ENCODE measurements at places on chromosomes 7 and 10.

DNA sequence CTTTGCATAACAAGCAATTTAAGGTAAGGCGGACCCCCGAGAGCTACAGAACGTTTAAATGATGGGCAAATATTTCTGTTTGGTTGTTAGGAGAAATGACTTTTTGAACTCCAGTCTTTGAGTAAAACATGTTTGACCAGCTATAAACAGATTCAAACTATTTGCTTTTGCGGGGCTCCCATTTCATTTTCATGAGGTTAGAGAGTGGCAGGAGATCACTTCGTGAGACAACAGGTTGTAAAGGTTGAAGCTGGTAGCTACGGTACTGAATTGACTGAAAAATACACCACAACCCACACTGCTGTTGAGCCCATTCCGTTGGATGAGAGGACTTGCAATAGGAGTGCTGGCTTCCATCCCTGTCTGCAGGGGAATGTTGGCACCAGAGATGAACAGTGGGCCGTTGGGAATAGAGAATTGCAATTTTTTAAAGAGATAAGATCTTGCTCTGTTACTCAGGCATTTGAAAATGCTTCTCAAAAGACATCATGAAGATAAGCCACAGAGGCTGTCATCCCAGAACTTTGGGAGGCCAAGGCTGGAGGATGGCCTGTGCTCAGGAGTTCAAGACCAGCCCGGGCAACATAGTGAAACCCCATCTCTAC is 65.7 kb upstream of the CARD11 start:
- no peak for DNase-seq

DNA sequence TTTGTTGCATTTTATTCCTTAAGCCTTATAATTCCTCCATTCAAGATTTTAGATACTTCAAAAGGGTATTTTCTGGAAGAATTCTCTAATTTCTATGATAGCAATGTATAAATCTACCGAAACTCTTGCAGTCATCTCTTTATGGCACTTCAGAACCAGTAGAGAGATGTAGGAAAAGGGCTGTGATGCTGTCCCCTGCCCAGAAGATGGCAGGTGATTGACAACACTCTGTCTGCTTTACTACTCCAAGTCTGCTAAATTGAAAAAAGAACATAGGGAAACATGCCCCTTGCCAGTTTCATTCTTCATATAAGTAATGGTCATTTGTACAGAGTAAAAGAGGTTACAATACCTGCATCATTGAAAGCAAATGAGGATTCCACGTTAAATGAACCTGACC is 5.1 kb downstream of the TCTN3 start:
- no peak for DNase-seq

GRCh38 chr10:98469001-98469931 is 22.5 kb upstream of the HPS1 start:
- no peak for DNase-seq

- no peak for DNase-seq
These were observed 39.6 kb upstream of the KLHL7 start for GRCh38 chr7:23065974-23066373.

DNA sequence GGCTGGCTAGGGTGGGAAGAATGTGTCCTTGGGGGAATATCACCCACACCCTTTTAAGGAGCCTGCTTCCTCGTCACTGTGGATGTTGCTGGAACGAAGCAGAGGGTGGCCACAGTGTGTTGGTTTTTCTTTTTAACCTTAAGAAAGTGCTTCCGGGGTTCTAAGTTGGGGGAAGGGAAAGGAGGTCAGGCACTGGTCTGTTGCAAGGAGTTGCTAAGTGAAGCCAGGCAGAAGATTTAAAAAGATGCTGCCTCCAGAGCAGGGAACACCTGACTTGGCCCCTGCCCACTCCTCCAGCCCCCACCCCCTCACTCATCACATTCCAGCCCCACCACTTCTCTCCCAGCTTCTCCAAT is 213.1 kb downstream of the EMX2 start:
- DNase-seq: no peak

DNA sequence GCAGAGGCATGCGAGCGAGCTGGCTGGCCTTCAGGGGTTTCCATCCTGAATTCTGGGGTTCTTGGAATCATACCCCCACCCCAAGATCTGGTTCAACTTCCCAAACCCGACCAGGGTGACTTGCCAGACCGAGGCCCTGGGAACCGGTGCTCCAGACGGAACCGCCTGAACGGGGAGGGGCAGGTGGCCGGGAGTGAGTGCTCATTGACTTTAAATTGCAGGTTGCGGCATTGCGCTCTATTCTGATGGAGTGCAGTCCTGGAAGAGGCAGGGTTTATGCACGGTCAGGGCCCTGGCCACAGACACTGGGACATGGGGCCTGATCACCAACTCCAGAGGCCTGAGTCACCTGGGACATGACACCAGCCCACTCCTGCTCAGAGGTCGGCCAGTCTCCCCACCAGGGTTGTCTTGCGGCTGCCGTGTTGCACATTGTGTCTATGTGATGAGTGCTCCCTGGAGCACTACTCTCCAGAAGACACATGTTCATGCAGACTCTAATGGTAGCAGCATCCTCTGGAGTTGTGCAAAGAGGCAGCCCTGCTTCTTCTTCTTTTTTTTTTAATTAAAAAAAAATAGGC is 5.8 kb upstream of the DDIT4 start:
- no peak for DNase-seq

- no peak for DNase-seq
These were observed 75.0 kb upstream of the MKX start for GRCh38 chr10:27820637-27821036.

DNA sequence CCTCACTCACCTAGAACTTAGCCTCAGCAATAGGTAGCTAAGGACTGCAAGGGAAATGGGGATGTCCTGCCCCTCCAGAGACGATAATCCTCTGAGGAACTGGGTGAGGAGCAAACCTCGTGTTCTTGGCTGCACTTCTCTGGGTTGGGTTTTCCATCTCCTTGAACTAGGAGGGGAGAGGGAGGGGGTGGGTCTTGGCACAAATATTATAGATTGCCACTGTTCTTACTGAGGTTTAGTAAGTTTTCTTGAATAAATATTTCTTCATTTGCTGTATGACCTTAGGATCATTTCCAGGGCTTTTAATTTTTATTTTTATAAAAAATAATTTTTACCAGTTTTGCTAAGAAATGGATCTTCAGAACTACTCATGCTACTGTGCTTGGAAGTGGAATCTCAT is 406.7 kb upstream of the FZD8 start:
- DNase-seq: no peak

DNA sequence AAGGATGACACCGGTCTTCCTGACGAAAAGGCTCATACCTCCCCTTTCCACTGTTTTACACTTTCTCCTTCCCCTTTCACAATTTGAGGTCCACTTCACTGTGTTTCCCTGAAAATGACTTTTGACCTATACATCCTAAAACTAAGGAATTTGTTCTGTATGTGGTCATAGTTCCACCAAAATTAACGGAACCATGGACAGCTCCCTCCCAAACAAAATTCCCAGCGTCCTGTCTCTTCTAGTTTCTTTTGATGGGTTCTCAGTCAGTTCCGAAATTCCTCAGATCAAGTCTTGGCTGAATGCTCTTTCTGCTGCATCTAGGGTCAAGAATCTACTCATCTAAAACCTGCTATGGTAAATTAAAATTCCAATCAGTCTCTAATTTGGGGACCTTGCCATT is 1191.9 kb downstream of the CNTNAP2 start:
- DNase-seq: no peak

- no peak for DNase-seq
These were observed 311.6 kb upstream of the LRRN3 start for GRCh38 chr7:110779339-110779738.

DNA sequence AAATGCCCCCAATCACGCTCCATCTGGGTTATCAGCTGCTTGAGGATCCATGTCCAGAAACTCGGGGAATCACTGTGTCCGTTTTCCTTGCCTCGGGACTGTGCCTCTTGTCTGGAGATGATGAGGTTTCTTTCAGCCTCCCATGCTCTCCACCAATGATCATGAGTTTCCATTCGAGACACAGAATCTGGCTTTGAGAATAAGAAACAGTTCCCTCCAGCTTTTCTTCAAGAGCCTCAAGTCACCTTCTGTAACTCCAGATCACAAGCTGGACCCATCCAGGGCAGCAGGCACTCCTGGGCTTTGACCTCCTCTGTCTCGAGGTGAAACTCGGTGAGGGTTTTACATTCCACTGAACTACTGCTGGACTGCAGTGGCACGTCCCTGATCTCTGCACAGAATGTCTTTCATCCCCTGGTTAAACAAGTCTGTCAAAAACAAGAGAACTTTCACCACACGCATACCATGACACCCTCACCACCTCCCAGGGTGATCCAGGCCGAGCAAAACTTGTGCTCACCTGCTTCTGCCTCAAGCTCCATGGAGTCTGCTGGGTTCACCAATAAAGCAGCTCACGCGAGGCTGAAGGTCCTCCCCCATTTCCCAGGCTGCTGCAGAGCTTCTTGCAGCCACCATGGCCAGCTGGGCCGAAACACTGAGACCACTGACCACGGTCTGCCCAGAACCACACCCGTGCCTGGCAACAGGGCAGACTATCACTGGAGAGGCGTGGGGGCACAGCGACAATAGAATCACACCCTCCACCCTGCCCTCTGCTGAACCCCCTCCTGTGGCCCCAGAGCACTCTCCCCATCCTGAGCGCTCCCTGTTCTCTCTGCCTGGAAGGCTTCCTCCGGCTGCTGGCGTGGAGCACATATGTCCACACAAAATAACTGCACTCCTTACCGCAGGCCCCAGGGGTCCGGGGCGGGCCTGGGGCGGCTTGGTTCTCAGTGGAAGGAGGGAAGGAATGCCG is 25.1 kb downstream of the MAT1A start:
- DNase-seq: no peak

- no peak for DNase-seq
These were observed 108.6 kb downstream of the SRI start for GRCh38 chr7:88111140-88111743.

GRCh38 chr10:19819419-19820033 is 3.3 kb downstream of the PLXDC2 start:
- DNase-seq: no peak

- DNase-seq: no peak
These were observed 133.7 kb downstream of the LHPP start for GRCh38 chr10:124595143-124595883.

DNA sequence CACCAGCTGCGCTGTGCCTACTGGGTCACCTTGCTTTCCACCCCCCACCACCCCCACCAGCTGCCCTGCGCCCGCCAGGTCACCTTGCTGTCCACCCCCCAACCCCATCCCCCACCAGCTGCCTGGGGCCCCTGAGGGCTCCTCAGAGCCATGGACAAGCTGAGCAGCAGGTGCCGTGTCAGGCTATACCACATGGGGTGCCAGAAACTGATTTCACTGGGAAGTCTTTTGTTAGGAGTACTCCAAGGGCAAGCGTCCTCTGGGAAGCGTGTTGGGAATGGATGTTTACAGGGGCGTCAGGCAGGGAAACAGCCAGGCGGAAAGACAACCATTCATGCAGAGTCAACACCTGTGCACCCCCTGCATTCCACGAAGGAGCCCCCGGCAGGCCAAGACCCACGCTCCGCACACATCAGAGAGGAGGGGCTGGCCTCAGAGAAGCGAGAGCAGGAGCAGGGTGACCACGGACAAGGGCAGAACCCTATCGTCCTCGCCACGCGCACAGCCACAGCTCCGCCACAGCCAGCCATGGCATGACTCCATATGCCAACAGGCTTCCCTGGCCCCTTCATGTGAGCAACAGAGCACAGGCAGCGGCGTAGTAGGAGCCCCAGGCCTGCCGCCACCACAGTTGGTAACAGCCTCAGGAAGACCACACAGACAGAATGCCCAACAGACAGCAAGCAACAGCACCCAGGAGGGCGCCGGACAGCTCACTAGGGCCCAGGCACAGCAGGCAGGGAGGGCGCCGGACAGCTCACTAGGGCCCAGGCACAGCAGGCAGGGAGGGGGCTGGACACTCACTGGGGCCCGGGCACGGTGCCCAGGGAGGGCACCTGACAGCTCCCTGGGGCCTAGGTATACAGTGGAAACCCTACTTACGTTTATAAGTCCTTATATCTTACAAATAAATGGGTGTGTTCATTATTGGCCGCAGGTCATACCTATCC is 180.8 kb downstream of the MAD1L1 start:
- DNase-seq: no peak

- no peak for DNase-seq
These were observed 350.3 kb downstream of the GALNT17 start for GRCh38 chr7:71482284-71482683.

DNA sequence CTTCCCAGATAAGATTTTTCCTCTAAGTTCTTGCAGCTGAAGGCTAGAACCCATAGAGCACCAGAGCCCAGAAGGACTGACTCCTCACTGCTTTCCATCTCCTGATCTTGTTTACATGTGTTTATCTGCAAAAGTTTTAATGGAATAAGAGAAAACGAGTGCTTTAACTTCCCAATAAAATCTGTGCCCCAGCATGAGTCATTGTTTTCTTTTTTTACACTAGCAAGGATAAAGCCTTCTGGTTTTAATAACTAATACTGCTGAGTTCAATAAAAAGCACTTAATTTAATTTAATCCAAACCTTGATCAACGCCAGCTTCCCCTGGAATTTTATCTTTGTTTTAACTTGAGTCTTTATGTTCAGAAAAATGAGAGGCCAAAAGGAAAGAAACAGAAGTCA is 227.6 kb downstream of the HPSE2 start:
- no peak for DNase-seq

- no peak for DNase-seq
These were observed 308.7 kb downstream of the ANKRD30A start for GRCh38 chr10:37434091-37434490.

DNA sequence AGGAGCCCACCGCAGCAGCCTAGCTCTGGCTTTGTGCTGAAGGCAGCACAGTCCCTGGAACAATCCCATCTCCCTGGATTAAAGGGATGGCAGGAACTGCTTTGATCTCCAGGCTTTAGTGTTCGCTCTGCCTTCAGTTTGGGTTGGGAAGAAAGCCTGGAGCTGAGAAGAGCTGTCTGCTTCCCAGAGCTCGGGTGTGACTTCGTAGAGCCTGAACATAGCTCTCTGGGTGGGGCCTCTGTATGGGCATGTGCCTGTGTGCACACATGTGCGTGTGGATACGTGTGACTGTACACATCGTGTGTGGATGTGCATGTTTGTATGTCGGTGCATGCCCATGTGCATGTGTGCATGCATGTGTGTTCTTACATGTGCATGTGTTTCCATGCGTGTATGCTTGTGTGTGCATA is 8.7 kb downstream of the ADCY1 start:
- DNase-seq: no peak

DNA sequence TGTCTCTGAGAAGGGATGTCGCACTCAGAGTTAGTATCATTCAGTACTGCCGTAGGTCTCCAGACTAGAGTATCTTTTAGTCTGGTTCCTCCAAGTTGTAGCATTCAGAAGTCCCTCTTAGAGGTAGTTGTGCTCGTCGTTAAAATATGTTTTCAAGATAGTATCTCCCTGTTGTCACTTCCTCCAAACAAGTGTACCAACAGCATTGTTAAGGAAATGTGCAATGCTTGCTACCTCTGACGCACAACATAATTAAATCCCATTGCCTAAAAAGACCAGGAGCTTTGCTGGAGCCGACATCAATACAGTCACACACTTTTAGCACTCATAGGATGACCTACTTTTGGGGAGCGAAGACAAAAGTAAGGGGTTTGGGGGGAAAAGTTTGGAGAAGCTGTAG is 80.0 kb upstream of the STK17A start:
- no peak for DNase-seq

- DNase-seq: no peak
These were observed 2.8 kb downstream of the DUSP5 start for GRCh38 chr10:110500515-110500905.

All from activated T-helper 2 cell treated with anti-CD3 and anti-CD28 coated beads, Interferon-gamma antibody, Interleukin-2, Interleukin-4, amounts not matched to agents 10 μg/mL and 5 μg/mL and 100 μg/mL, durations not matched to agents 14 hours and 24 hours and 36 hours (primary cell).